ENCODE measurements at places on chromosomes 7 and 10. TPM values are rescaled to one million over a fixed set of nuclear protein-coding genes. Genes with fewer than 3 reads are reported as not detected.

Gene FERD3L
- not detected for total RNA-seq

Gene CYP2C8
- total RNA-seq: not detected

Gene PRKG1
- 76.2 TPM for total RNA-seq

Gene PKD1L1
- total RNA-seq: under 0.01 TPM

Gene BTBD16
- total RNA-seq: not detected
